ENCODE measurements at places on chromosomes 12 and 14.

- DNase-seq = no peak
These were observed 207.0 kb downstream of the CALM1 start for GRCh38 chr14:90603841-90604240.

DNA sequence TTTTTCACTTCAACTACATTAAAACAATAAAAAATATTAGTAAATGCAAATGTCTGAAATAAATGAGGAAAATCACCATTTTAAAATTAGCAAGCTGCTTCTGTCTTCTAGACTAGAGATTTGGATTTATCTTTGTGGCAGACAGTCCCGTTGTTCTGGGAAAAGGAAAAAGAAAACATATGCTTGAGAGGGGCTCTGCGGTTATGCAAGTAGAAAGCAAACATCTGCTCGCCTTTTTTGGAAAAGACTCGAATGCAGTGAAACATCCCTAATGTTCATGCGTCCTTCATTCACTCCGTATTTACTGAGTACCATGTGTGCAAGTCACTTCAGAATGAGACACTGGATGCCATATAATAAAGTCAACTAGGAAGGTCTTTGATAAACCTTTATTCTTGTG lies 44.9 kb downstream of the IFNG start:
- DNase-seq = no peak

DNA sequence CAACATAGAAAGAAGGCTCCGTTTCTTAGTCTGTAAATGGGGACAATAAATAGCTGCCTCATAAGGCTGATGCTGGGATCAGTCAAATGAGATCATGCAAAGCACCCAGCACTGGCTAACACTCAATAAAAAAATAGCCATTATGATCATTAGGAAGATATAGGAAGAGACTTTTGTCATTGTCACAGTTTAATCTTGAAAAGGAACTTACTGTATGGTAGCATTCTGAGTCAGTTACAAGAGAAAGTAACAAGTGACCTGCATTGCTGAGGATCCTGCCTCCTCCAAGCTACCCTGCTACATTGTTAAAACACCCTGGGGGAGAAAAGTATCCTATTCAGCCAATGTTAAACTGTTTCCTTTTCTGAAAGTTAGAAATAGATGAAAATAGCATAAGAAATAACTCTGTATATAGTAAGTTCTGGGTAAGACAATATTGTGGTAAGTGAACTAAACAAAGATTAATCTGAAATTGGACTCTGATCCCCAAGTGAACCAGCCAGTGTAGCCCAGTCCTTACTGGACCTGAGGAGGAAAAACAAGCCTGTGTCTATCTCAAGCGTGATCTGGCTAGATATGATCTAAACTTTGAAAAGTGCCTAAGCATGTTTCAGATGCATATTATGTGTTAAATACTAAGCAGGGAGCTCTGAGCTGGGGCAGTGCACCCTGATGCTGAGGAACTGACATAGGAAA lies 3.6 kb upstream of the NUDT4 start:
- no peak for DNase-seq

GRCh38 chr12:26767865-26768264 lies 65.1 kb downstream of the ITPR2 start:
- no peak for DNase-seq

- no peak for DNase-seq
These were observed 13.1 kb upstream of the METAP2 start for GRCh38 chr12:95460896-95461295.

DNA sequence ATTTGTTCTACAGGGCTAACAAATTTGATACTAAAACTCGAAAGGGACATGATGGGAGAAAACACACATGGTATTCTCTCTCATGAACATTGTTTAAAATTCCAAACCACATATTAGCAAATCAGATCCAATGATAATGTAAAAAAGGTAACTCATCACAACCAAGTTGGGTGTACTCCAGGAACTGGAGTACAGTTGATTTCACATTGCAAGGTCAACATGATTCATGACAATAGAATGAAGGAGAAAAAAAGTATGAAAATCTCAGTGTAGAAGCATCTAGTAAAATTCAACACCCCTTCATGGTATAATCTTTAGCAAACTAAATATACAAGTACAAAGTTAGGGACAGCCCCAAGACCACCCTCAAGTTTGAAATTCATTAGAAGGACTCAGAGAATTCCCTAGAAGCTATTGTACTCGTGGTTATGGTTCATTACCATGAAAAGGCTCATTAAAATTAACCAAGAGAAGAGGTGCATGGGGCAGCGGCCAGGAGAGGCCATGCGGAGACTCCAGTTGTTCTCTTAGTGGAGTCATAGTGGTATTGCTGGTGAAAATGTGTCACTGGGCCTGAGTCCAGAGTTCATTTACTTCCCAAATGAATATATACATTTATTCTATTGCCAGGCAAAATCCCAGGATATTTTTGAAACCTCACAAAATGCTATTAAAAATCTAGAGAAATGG lies 3.1 kb upstream of the CDCA4 start:
- no peak for DNase-seq

GRCh38 chr12:40236357-40236850 lies 11.6 kb downstream of the LRRK2 start:
- no peak for DNase-seq

DNA sequence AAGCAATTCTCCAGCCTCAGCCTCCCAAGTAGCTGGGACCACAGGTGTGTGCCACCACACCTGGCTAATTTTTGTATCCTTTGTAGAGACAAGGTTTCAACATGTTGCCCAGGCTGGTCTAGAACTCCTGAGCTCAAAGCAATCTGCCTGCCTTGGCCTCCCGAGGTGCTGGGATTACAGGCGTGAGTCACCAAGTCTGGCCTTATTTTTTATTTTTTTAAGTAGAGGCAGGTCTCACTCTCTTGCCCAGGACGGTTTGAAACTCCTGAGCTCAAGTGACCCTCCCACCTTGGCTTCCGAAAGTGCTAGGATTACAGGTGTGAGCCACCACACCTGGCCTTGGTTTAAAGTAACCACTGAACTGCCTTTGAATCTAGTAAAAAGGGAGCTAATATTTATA lies 56.8 kb downstream of the SPPL3 start:
- DNase-seq = no peak

DNA sequence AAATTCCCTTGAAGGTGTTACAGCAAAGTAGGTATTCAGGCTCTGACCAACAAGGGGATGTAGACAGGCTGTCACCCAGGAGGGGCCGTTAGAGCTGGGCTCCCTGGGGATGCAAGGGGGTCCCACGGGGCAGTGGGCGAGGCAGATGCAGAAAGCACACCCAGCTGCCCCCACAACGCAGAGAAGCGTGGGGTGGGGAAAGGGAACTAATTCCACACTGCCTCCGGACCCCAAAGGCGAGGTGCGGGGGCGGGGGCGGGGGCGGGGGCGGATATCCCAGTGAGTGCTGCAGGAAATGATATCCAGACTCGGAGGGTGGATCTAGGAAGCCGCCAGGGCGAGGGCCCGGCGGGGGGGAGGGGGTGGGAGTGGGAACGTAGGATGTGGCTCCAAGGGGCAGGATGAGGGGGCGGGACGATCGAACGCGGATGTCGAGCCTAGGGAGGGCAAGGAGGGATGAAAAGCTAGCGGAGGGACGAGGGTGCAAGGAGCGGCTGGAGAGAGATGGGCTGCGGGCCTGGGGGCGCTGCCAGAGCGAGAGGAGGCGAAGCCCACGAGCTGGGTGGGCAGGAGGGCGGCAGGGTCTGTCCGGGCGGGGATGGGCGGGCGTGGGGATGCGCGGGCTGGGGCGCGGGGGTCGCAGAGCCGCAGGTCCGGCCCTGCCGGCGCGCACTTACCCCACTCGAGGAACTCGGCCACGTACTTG lies 874 bp downstream of the CDC42BPB start:
- DNase-seq = peak; percentile 92

- DNase-seq = no peak
These were observed 15.0 kb downstream of the ACACB start for GRCh38 chr12:109131154-109132050.

DNA sequence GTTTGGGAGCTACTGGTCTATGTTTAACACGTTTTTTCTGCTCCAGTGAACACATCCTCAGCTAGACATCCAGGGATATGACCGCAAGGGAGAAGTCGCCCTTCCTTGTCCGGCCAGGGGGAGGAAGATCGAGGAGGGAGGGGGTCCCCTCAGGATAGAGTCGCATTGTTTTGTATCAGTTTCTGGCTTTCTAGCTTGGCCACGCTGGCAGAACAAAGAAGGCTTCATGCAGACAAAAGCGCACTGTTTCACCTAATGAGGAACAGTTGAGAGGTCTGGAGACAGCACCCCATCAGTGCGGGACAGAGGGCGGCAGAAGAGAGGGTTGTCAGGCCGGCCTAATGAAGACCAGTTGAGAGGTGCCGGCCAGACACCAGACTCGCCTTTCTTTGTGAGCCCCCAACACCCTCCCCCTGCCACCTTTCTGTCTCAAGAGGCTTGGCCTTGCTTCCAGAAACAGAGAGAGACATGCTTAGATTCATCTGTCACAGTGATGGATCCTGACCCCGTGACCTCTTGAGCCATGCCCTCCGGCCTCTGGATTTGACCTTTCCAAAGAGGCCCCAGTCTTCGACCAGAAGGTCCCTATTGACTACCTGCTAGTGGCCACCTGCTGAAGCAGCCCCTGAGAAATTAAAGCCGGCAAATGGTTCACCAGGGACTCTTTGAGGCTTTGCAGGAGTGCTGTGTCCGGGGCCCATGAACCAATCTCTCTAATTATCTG lies 254.7 kb upstream of the TBX3 start:
- DNase-seq = no peak

DNA sequence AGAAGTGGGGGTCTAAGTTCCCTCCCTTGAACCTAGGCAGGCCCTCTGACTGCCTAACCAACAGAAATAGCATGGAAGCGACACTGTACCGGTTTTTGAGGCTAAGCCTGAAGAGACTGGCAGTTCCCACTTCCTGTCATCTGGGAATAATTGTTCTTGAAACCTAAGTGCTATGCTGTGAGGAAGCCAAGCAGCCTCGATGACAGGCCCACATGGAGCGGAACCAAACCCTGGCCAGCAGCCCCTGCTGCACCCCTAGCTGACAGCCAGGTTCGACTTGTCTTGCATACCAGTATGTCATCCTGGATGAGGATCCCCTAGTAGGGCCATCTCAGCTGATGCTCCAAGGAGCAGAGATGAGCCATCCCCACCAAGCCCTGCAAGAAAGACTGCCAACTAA lies 6.4 kb upstream of the GPR68 start:
- peak; percentile 54 for DNase-seq

- DNase-seq = no peak
These were observed 9.7 kb upstream of the ANKLE2 start for GRCh38 chr12:132771126-132771838.

DNA sequence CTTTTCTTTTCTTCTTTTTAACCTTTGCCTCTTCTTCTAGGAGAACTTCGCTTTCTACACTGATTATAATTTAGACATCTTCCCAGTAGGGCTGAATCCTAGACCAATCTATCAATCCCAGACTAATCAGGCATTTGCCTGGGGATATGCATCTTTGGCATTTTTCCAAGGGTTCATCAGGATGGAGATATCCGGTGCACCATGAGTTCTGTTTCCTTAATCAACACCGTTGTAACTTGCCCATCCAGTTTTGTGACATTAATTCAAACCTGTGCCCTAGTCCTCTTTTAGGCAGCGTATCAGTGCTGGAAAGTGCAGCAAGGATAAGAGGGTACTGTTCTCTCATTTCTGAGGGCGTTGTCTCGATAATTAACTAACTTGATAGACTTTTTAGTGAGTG lies 617 bp upstream of the MGP start:
- DNase-seq = no peak

- no peak for DNase-seq
These were observed 52.3 kb downstream of the PPP2R5C start for GRCh38 chr14:101813833-101814232.

GRCh38 chr14:34345718-34346465 lies 116.1 kb downstream of the SPTSSA start:
- DNase-seq = no peak

DNA sequence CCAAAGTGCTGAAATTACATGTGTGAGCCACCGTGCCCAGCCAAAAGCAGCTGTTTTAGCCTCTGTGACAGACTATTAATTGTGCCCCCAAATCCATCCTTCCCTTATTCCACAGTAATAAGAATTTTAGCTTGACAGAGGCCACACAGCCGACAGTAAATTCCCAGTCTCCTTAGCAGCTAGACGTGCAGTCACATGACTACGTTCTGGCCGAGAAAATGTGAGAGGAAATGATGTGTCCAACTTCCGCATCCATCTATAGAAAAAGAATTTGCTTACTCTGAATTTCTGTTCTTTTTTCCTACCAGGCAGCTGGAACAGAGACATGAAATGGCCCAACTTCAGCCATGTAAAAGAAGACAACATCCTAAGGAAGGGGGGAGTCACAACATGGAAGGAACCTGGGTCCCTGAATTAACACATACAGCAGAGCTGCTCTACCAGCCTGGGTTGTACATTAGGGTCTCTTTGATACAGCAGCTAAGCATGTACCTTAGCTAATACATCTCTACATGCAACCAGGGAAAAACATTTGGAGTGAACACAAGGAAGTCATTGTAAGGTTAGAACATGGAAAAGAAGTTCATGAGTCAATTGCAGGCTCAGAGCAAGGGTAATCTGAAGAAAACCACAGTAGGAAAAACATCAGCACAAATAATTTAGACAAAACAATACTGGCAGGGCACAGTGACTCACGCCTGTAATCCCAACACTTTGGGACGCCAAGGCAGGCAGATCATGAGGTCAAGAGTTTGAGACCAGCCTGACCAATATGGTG lies 35.5 kb downstream of the CIT start:
- DNase-seq = no peak

GRCh38 chr12:62693376-62694050 lies 226.9 kb downstream of the MON2 start:
- no peak for DNase-seq

DNA sequence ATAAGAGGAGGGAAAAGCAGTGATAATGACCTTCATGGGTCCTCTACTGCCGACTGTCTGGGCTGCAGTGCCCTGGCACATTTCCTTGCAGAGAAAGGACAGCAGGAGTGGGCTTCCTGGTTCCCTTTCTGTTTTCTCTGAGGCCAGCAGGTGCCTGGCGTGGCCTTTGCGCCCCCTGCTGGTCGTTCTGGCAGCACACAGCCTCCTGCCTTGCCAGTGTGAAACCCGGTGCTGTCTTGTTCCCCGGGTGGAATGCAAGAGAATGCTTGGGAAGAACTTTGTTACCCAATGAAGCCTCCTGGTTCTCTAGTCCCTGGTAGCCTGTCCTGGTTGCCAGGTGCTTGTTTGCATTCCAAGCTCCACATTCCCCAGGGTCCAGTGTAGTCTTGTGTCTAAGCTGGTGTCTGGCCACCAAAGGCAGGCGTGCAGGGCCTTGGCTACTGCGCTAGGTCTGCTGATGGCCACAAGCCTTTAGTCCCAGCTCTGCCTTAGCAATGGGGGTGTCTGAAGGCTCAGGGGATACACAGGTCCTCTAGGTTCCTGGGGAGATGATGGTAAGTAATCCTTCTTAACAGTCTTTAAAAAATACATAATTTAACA lies 1392.4 kb upstream of the TMEM132C start:
- peak; percentile 87 for DNase-seq
